ENCODE measurements at places on chromosomes 2 and 18.
A peak's percentile ranks its signal among the peaks of the same experiment; 100 is the strongest.

DNA sequence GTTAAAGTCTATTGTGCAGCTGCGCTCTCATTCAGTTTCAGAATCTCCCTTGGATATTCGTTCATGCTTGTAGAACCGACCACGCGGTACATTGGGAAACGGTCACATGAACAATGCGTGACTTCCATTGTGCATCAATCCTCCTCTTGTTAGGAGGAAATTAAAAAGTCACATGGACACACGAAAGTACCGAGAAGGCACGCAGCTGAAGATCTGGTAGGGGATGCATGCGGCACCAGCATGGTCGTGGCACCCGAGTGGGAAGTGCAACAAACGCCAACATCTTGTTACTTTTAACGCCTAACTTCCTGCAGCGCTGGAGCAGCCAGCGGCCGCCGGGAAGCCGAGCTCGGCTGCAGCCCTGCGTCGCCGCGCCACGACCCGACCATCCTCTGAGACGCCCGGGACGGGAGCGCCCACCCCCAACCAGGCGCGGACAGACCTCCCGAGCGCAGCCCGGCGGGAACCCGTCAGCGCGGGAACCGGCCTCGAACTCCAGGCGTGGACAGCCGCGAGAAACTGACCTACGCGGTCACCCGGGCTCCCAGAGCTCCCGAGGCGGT, 412 bp downstream of the OSBPL1A start:
- DNase-seq, result peak; percentile 12

GRCh38 chr2:75516378-75517360, 44.1 kb downstream of the EVA1A start:
- DNase-seq, result no peak

DNA sequence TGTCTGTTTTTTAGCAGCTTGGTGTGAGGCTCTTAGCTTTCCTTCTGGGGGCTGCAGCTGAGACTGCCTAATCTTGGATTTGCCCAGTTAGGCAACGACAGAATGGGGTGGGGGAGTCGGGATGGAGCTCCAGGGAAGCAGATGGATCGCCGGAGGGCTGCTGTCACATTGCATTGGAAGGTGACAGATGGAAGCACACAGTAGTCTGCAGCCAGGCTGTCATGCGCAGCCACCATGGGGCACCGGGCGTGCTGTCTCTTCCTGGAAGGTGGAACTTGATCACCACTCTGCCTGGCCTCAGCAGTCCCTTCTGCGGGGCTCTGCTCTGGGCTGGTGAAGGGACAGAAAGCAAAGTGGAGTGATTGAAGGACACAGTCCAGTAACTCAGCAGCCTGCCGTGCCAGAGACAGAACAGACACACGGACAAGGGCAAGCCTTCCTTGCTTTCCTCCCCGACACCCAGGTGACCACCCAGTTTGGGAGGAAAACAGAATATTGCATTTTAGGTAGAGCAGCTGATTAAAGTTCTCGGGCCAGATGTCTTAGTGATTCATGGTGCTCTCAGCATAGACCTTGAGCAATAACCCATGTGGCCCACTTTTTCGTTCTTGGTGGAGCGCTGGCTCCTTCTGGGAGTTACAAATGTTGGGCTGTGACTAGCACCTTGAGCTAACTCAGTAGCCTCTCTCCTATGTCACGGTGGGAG, 40.9 kb downstream of the RNF144A start:
- DNase-seq, result no peak

DNA sequence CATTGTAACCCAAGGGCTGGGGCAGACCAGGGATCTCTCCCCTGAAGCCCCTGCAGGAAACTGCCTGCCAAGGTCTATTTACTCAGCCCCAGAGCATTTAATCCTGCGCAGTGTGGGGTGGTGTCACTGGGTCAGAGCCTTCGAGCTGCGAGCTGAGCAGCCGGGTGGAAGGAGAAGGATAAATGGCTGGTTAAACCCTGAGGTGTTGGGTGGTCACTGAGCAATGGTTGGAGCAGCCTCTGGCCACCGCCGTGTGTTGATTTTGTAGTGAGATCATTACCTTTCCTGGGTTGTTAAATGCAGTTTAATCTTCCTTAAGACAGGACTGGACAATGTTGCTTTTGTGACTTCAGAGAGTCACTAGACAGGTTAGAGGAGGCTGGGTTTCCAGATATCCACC, 98.1 kb downstream of the SETBP1 start:
- no peak for DNase-seq

- no peak for DNase-seq
Observed at GRCh38 chr18:52409727-52410126, 69.7 kb downstream of the DCC start.

DNA sequence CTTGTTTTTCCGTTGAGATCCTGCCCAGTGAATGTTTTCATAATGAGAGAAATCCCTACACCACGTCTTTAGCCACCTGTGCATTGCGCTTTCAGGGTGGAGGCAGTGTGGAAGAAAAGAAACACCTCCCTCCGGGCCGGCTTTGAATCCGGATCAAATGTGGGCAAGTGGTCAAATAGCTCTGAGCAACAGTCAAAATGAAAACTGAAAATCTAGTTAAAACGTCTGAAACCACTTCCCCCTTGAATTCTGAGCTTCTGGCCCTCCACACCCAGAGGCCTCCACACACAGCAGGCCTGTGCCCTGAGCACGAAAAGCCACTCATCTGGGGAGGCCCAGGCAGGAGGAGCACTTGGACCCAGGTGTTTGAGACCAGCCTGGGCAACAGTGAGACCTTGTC, 263.6 kb upstream of the SALL3 start:
- DNase-seq, result no peak

- DNase-seq, result no peak
Observed at GRCh38 chr2:68448671-68449653, 18.1 kb downstream of the FBXO48 start.

DNA sequence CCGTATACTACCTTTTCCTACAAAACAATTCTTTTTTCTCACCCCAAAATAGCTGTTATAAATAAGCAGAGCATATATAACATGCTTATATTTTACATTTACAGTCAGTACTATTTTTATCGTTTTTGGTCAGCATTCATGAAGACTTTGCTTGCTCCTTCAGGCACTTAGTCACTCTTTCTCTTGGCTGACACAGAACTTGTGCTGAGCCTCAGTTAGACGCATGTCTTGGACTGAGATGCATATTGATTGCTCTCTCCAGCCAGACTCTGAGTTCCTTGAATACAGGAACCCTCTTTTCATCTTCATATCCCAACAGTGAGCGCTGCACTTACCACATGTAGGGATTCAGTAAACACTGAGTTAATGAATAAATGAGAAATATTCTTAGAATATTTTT, 158.3 kb downstream of the RTN4 start:
- DNase-seq, result no peak

DNA sequence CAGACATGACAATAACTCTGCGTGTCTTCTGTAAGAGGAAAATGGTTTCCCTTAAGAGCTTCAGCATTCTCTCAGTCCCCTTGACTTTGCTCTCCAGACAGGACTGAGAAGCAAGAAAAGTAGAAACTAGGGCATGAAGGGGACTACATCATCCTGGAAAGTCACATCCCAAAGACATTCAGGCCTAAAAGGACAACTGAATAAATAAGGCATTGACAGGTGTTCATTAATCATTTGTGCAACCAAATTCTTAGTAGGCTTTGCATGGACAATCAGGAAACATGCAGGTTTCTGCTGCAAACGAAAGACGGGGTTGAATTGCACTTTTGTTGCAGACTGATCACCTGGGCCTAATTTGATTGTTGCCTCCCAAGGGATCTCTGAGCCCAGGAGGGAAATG, 1.2 kb upstream of the SGPP2 start:
- no peak for DNase-seq

- no peak for DNase-seq
Observed at GRCh38 chr2:74851191-74851566, 17.3 kb downstream of the HK2 start.

DNA sequence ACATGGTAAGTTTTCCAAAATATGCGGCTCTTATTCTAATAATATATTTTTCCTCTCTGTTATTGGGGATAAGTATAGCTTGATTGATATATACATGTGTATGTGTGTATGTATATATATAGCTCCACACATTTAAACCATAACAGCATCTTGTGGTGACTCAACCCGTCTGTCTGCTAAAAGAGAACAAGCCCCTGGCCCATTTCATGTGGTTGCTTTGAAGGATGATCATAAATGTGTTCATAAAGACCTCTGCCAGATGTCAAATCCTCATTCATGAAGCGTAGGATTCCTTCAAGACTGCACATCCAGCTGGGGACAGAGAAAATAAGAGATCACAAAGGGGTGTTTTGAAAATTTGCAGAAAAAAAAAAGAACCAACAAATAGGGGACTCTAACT, 79.3 kb downstream of the RHOB start:
- no peak for DNase-seq

DNA sequence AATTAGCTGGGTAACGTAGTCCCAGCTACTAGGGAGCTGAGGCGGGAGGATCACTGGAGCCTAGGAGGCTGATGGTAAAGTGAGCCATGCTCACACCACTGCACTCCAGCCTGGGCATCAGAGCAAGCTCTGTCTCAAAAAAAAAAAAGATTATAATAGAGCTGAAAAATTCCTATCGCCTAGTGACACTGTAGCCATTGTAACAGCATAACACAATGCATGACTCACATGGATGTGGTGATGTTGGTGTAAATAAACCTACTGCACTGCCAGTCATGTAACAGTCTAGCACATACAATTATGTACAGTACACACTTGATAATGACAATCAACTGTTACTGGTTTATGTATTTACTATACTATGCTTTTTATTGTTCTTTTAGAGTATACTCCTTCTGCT, 39.6 kb downstream of the MGAT4A start:
- no peak for DNase-seq

GRCh38 chr2:34045101-34045655, 446.1 kb upstream of the FAM98A start:
- DNase-seq, result no peak

DNA sequence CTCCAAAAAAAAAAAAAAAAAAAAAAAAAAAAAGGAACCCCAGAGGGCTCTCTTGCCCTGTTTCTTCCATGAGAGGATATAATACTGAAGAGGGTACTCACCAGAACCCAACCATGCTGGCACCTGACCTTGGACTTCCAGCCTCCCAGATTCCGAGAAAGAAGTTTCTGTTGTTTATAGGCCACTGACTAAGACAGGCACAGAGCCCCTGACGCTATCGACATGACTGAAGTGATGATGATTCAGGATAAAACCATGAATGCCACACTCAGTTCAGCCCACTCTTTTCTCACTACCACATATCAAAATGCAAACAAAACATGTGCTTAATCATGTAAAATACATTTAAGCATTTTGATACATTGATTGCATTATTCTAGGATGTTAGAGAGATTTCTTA, 66.1 kb upstream of the CDCA7 start:
- no peak for DNase-seq

DNA sequence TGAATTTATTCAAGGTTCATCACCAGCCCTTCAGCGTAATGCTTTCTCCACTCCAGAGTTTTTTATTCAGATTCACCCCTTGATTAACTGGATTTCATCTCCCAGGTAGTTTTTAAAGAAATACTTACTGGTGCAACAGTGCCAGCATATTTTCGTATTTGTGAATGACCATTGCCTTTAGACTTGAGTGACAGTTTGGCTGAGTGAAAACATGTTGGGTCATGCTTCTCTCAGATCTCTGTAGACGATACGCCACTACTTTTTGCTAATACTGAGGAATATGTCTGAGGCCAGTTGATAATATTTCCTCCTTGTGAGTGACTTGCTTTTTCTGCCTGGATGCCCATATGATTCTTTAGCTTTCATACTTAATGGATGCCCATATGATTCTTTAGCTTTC, 51.5 kb downstream of the CYP26B1 start:
- DNase-seq, result no peak
